ENCODE measurements at places on chromosomes 2 and 18. TPM values are rescaled to one million over a fixed set of nuclear protein-coding genes. Genes with fewer than 3 reads are reported as not detected.

Gene FBXO15
- total RNA-seq, result not detected

Gene KCNE4
- total RNA-seq, result 8.5 TPM

Gene DNAJC27
- total RNA-seq, result 9.3 TPM

Gene MAPK4
- 0.22 TPM for total RNA-seq

Gene SCN1A
- total RNA-seq, result not detected

Gene RAB6C
- not detected for total RNA-seq

Gene SALL3
- not detected for total RNA-seq

Gene ALLC
- total RNA-seq, result not detected

Gene ASTL
- total RNA-seq, result not detected

Gene SCN3A
- 0.38 TPM for total RNA-seq

Gene FMNL2
- total RNA-seq, result 50.5 TPM

Gene PLCL1
- 7.6 TPM for total RNA-seq

Gene SLC39A6
- total RNA-seq, result 59.0 TPM

Gene ASB18
- total RNA-seq, result not detected

Gene NT5DC4
- total RNA-seq, result not detected

Gene CRIM1
- 241 TPM for total RNA-seq

Gene SERPINB10
- total RNA-seq, result not detected

Gene RANBP2
- 76.4 TPM for total RNA-seq

Gene ONECUT2
- not detected for total RNA-seq

Gene IKZF2
- total RNA-seq, result 15.5 TPM

Gene PRKD3
- 56.7 TPM for total RNA-seq

Gene MSTN
- total RNA-seq, result 1.3 TPM

Gene OSR1
- 16.3 TPM for total RNA-seq

Gene CABYR
- total RNA-seq, result 0.22 TPM

Gene MITD1
- 21.1 TPM for total RNA-seq

Gene UGT1A9
- total RNA-seq, result not detected

Gene SOX11
- total RNA-seq, result not detected

Gene KHK
- total RNA-seq, result 1.3 TPM

Gene IL36A
- not detected for total RNA-seq

Gene SGPP2
- not detected for total RNA-seq

Gene CFAP221
- total RNA-seq, result 1.3 TPM

Gene HPCAL1
- total RNA-seq, result 18.6 TPM

Gene GLI2
- total RNA-seq, result 0.82 TPM

Gene GPR45
- total RNA-seq, result not detected

Gene TRIB2
- total RNA-seq, result 94.9 TPM

Gene HOXD12
- not detected for total RNA-seq

Gene SLC30A3
- not detected for total RNA-seq

Gene FAM124B
- total RNA-seq, result 10.5 TPM

Gene SERPINB11
- not detected for total RNA-seq

Gene PARD6G
- total RNA-seq, result 1.2 TPM

Gene TBR1
- total RNA-seq, result not detected

Gene HSPE1
- 36.4 TPM for total RNA-seq

Gene GPR39
- total RNA-seq, result 0.66 TPM

Gene ARL4C
- total RNA-seq, result 14.8 TPM

Measured in subcutaneous adipose tissue (tissue), 4 donors.